Type B pancreatic cell (in vitro differentiated cells): ENCODE measurements at places on chromosomes 6 and 20.

DNA sequence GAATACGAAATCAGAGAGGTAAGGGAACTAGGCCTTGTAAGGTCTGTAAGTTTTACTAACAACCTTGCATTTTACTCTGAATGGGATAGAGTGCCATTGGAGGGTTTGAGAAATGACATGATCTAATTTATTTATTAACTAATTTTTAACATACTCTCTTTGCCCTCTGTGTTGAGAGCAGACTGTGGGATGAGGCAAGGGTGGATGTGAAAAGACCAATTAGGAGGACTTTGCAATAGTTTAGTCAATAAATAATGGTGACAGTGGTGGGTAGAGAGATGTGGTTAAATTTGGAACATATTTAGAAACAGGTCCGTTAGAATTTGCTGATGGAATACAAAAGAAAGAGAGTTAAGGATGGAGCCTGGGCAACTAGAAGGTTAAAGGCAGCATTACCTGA lies 60.0 kb downstream of the MKKS start:
- DNase-seq = no peak

GRCh38 chr6:34154668-34155447 lies 9.0 kb upstream of the GRM4 start:
- DNase-seq = peak; percentile 90

GRCh38 chr6:42140756-42141602 lies 1.4 kb downstream of the C6orf132 start:
- no peak for DNase-seq

DNA sequence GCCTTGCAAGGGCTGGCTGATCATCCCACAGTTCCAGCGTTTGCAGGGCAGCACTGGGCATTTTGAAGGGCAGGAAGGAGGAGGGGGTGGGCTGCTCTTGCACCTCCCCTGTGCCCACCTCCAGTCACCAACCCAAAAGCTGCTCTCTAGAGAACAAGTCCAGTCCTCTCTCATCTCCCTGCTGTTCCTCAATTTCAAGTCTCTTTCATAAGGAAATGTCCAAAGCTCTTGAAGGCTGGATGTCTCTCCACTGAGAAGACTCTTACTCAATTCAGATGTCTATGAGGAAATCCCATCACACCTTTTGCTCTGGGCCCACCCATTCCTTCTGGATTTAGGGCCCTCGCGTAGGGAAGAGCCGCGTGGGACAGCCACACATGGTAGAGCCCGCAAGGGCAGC lies 31.7 kb downstream of the WRNIP1 start:
- no peak for DNase-seq

GRCh38 chr6:123017104-123017682 lies 21.2 kb downstream of the CLVS2 start:
- no peak for DNase-seq

GRCh38 chr20:44736170-44737021 lies 9.3 kb upstream of the KCNK15 start:
- no peak for DNase-seq
